ENCODE measurements at places on chromosomes 12 and 14.

DNA sequence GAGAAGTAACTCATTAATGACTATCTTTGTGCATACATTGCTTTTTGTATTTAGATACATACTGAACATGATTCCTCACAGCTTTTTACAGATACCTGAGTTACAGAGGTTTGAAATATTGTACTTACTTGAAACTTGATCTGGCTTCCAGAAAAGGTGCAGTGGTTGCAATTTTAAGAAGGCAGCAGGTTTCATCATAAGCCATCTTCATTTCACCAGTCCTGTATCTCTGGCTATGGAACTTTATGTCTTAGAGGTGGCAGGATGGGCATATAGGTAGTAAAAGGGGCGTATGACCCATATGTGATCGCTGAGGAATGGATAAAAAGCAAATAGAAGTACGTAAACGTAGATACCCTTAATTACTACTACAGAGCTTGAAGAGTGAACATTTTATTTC is 13.7 kb downstream of the ZBTB1 start:
- no peak for DNase-seq

DNA sequence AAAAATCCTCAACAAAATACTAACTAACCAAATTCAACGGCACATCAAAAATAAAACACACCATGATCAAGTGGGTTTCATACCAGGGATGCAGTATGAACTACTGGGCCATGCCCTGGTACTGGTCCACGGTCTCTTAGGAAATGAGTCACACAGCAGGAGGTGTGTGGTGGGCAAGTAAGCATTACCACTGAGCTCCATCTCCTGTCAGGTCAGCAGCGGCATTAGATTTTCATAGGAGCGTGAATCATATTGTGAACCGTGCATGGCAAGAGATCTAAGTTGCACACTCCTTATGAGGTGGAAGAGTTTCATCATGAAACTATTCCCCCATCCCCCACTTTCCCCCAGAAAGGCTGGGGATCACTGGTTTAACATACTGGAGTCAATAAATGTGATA is 6.7 kb upstream of the LGR5 start:
- DNase-seq = no peak

DNA sequence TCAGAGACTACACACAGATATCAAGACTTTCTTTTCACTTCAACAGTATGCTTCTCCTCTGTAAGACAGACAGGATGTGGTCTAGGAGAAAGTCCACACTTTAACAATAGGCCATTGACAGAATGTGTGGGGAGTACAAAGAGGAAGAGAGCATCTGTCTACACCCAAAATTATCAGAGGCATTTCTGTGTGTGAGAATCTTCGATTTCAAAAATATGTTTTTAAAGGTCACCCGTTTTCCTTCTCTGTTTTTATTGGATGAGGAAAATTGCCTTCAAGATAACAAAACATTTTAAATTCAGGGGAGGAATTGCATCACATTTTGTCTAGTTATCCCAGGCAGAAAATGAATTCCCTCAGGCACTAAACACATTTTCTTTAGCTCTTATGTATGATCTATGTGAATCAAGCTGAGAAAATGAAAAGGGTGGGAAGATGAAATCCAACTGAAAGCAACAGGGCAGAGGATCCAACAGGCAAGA is 16.4 kb downstream of the NAV3 start:
- DNase-seq = peak; percentile 28

DNA sequence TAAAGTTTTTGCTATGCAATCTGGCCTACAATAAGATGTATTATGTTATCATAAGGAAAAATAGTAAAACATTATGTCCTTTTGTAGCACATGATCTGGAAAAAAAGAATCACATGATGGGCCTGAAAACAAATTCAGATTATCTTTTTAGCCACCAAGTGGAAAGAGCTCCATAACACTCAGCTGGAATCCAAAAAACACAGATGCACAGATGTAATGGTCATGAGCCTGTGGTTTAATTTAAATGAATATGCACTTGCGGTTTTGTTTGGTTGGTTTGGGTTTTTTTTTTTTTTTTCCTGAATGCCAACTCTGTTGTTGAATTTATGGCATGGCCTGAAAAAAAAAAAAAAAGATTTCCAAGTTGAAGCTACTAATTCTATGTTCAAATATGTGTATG is 4.1 kb downstream of the KCNC2 start:
- DNase-seq = no peak

DNA sequence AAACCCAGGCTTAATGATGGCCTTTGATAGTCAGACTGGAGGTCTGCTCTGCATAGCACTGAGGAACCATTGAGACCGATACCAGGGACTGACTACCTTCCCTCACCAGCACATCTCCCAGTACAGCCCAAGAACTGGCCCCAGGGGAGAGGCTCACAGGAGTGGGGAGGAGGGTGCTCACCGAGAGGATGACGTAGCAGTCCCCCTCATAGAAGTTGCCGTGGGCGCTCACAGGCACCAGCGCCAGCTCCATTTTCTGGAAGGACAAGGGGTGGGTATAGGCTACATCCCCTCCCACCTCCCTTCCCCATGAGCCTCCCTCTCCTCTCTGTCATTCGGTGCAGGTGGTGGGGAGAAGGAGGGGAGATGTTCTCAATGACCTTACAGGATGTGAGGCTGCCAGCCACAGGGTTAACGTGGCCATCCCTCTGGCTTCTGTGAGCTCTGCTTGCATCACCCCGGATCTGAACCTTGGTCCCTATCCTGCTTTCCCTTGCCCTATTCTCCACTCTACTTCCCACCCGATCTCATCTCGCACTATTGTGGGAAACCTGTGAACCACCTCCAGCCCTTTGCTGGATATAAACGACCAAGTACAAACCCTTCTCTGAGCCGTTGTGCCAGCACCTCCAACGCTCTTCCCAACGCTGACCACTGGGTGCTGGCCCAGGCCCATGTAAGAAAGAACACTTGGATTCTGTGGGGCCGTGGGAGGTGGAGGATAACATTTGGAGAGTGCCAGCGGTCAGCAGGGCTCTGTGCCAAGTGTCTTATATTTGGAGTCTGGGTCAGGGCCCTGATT is 4.4 kb downstream of the AVIL start:
- no peak for DNase-seq
